T-helper 2 cell (primary cell): ENCODE measurements at places on chromosomes 7 and 10.

DNA sequence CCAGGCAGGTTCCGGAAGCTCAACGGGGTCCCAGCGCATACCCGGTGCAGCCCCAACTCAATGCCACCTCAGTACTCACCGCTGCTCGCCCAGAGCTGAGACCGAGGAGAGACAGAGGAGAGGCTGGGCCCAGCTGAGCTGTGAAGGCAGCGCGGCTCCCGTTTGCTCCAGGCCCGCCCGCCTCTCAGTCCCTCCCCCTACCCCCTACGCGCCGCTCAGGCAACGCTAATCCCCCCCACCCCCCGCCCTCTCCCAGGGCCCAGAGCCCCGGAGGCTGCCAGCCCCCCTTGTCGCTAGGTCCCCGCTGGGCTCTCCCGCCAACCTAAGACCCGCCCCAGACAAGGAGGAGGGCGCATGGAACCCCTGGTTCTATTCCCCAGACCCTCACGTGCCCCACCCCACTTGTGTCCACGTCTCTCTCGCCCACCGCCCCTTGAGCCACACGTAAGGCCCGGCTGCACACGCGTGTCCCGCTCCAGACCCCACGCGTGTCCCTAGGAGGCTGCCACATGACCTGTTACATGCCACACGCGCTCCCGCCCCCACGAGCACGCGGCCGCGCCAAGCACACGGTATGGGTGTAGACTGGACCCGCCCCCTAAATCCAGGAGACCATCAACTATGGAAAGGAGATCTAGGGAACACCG lies at the start of gene PSD:
Gene PSD (minus strand): TSS at position 164 of the 647 bp plus-strand sequence. CDS start 1,747 bp downstream, outside the sequence.
- DNase-seq: no peak

GRCh38 chr7:73517241-73517995 lies 4.7 kb downstream of the BAZ1B start:
- DNase-seq: no peak

GRCh38 chr10:82149674-82150073 lies 274.7 kb downstream of the NRG3 start:
- no peak for DNase-seq

GRCh38 chr7:30519122-30519521 lies 14.5 kb upstream of the GGCT start:
- DNase-seq: no peak

DNA sequence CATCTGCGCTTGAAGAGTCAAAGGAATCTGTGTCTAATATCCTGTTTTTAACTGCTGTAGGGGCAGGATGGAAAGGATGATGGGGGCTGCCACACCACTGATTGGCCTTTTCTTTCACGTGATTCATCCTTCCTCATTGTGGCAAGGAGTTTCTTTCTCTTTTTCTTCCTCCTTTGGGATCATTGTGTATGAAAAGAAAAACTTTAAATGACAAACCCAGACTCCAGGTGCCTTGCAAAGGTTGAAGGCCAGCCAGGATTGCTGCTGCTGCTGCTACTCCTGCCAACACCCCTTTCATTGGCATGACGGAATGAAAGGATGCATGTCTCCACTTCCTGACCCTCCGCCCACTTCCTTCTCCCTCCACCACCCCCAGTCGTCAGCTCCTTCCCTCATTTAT lies 6.5 kb upstream of the OIT3 start:
- no peak for DNase-seq

DNA sequence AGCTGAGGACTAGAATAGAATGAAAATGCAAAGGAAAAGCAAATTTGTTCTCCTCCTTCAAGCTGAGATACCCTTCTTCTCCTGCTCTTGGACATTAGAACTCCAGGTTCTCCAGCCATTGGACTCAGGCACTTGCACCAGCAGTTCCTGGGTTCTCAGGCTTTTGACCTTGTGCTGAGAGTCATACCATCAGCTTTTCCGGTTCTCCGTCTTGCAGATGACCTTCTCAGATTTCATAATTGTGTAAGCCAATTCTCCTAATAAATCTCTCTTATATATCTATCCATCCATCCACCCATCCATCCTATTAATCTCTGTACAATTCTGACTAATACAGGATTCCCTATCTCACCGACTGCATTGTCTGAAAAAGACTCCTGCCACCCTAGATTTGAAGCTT lies 108.3 kb downstream of the AHR start:
- no peak for DNase-seq

- DNase-seq: no peak
Measured at GRCh38 chr10:90947030-90947960, 26.4 kb upstream of the ANKRD1 start.

DNA sequence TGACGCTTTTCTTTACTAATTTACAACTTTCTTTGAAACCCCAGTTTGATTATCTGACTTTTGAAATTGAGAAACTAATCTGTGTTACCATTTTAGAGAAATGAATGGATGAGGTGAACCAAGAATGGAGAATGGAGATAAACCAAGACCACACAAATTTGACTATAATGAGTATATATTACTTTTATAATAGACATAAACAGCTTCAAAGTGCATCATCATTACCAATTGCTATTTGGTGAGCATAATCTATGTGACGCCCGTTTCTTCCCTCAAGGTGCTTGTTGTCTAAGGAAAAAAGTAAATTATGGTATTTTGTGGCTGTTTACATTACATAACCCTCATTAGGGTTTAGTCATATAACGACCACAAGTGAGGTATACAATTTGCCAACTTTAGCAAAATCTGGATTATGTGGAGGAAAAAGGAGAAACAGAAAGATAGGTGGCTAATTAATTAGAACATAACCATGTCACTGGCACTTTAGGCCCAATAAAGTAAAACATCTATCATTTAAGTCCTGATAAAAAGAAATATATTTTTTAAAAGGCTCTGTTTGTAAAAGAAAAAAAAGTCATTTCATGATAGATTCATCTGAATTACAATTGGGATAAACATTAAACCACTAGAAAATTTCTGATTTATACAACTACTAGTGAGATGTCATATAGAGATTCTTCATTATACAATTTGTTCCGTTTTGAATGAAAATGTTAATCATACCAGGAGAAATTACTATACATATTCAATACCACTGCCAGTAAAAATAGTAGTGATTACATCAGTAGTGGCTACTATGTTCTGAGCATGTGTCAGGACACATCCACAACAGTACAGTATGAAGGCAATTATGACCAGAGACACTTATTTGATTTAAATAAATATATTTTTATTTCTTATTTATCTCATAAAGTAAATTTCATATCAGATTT lies 118.2 kb upstream of the FAM133B start:
- DNase-seq: no peak

- no peak for DNase-seq
Measured at GRCh38 chr10:128855618-128856428, 611.2 kb upstream of the MGMT start.

- no peak for DNase-seq
Measured at GRCh38 chr7:42155584-42156290, 81.3 kb downstream of the GLI3 start.

- no peak for DNase-seq
Measured at GRCh38 chr10:5585517-5586206, 60.9 kb downstream of the CALML3 start.

DNA sequence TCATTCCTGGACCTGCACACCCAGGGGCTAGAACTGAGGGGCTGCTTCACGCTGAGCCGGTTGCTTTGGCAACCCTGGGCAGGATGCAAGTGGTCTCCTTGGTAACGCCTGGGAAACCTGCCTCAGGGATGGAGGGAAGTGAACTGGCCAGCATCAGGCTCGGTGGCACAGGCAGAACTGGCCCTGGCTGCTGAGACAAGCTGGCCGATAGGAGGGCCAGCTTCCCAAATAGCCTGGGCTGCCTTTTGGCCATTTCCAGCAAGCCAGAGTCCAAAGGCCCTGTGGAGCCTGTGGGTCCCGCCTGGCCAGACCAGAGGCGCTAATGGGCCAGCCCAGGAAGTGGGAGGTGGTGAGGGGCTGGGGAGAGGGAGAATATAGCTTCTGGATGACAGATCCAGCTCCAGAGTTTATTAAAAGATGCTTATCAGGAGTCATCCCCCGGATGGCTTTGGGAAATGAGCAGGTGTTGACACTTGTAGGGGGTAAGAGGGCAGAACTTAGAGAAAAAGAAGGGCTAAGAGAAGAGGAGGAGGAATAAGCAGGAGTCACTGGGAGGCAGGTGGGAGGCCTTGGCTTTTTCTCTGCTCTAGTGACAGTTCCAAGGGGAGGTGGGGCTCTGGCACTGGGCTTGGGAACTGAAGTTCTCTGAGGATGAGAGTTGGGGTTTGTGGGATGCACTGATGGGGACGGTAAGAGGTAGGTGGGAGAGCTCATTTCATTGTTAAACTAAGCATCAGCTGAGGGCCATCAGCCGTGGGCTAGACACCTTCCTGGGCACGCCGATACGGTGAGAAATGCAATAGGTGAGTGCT lies 9.6 kb downstream of the NEURL1 start:
- DNase-seq: no peak

DNA sequence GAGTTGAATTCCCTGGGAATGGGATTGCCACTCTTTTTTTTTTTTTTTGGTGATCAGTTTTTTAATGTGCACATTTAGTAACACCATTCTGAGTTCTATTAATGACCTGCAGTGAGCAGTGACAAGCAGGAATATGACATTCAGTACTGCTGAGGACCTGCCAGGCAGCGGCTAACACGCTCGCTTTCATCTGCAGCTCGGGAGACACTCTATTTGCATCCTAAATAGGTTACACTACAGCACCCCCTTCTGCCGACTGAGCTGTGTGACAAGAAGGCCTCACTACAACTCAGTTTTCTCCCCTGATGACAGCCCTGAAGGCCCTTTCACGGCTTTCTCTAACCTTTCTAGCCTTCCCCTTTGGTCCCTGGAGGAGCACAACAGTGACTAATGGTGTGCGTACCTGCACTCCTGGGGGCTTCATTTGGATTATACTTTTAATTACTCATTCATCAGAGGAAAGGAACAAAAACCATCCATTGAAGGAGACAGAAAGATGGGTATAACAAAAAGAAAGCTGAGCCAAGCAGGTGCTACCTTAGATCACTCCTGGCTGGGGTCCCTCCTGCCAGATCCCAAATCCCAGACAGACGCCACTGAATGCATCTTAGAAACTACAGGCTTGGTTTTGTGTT lies 872.4 kb downstream of the LRMDA start:
- no peak for DNase-seq

DNA sequence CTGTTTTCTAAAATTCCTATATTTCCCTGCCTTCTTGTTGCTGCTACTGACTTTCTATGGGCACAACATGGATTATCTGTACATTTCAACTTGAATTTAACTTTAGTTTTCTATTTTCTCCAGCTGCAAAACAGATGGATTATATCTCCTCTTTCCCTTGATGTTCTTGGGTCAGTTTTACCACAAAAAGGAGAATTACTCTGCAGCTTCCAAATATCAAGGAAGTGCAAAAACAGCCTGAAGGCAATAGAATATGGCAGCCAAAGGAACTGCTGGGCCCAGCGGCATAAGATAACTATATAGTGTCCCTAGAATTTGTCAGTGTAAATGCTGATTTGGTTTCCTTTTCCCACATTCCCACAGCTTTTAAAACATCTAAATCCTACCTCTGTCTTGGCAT lies 29.1 kb downstream of the CPED1 start:
- DNase-seq: no peak

DNA sequence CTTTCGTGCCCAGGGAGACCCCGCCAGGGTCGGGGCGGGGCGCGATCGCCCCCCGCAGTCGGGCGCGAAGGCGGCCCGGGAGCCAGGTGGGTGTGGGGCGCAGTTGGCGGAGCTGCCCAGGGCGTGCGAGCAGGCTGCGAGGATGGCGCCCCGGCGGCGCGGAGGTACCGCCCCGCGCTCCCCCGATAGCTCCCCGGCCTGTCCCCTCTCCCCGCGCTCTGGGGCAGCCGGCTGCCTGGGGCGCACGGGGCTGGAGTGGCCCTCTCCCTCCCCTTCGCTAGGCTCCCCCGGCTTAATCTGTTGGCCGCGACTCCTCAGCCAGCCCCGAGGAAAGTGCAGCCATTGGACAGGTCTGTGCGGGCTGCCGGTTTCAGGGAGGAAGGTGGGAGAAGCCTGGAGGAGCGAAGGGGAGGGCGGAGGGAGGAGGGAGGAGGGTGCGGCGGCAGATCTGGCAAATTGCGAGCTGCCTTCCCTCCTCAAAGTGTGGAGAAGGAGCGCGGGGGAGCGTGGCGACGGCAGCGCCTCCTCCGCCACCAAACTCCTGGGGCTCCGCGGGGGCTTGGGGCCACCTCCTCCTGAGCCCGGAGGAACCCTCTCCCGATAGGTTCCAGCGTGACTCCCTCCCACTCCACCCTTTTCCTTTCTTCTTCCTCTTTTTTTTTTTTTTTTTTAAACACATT lies 361 bp upstream of the PLXDC2 start:
- no peak for DNase-seq

DNA sequence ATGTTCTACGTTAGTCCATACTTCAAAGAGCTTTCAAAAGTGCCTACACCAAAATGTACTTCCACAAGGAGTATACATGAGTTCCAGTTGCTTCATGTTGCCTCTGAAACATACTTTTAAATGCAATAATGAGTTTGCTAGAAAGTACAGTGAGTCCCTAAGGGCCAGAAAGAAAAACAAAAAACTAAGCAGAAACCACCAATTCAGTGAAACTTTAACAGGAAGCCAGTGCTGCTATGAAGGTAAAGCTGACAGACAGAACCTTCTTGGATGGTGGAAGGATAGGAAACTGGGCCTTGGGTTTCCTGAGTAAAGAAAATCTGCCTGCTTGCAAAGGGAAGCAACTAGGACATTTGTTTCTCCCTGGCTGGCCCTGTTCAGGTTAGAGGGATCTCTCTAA lies 104.2 kb downstream of the CTTNBP2 start:
- DNase-seq: no peak

DNA sequence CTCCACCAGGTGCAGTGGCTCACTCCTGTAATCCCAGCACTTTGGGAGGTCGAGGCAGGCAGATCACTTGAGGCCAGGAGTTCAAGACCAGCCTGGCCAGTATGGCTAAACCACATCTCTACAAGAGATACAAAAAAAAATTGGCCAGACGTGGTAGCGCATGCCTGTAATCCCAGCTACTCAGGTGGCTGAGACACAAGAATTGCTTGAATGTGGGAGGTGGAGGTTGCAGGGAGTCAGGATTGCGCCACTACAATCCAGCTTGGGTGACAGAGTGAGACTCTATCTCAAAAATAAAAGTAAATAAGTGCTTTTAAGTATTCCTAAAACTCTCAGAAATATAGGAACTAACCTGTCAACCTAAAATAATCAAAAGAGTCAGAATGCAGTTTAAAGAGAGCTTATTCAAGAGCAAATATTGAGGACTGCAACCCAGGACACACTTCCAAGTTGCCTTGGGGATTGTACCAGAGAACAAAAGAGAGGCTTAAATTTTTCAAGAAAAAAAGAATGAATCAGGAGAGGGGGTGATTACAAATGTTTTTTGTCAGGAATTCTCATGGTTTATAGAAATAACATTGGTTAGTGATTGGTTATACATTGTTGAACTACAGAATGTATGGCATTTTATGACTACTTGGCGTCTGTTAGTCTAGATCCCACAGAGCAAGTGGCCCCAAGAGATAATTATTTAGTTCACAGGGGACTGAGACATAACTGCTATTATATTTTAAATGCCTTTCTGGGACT lies 33.2 kb upstream of the PPP1R9A start:
- no peak for DNase-seq

DNA sequence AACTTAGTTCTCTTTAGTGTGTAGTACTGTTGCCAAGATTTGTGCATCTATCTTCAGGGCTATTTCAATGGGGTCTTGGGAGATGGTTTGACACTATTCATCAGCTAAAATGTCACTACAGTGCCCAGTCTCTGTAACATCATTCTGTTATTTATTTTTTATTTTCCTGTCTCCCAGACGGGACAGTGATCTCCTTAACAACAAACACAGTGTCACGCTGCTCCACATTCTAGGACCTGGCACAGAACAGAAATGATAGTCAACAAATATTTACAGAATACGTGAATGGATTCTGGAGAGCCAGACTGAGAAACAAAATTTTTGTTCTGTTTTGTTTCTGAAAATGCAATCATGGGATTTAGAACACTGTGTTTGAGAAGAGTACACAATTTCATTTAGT lies 937.7 kb upstream of the LRRN3 start:
- no peak for DNase-seq
